ENCODE measurements at places on chromosomes 12 and 14. TPM values are rescaled to one million over a fixed set of nuclear protein-coding genes. Genes with fewer than 3 reads are reported as not detected.

The RNASE7 gene
- total RNA-seq, result not detected

The ART4 gene
- 0.27 TPM for total RNA-seq

The SPIC gene
- total RNA-seq, result not detected

The TMED8 gene
- total RNA-seq, result 19.9 TPM

The RNF31 gene
- total RNA-seq, result 103 TPM

The ZNF385A gene
- total RNA-seq, result 4.6 TPM

The GALNT16 gene
- total RNA-seq, result under 0.01 TPM

The FGF23 gene
- total RNA-seq, result not detected

The RAPGEF3 gene
- 15.6 TPM for total RNA-seq

The ANKRD52 gene
- 22.9 TPM for total RNA-seq

The PLXNC1 gene
- total RNA-seq, result 49.8 TPM

Measured in hematopoietic multipotent progenitor cell (in vitro differentiated cells).